Posterior vena cava (tissue), 2 donors: ENCODE measurements at places on chromosomes 7 and 10.

- DNase-seq, result no peak
These were observed 32.5 kb upstream of the ZNF32 start for GRCh38 chr10:43681220-43681619.

- DNase-seq, result no peak
These were observed 16.8 kb downstream of the VSIR start for GRCh38 chr10:71756311-71757191.

GRCh38 chr7:104271948-104272347, 56.5 kb upstream of the LHFPL3 start:
- DNase-seq, result no peak

GRCh38 chr7:28190077-28190710, 9.6 kb upstream of the JAZF1 start:
- DNase-seq, result no peak

DNA sequence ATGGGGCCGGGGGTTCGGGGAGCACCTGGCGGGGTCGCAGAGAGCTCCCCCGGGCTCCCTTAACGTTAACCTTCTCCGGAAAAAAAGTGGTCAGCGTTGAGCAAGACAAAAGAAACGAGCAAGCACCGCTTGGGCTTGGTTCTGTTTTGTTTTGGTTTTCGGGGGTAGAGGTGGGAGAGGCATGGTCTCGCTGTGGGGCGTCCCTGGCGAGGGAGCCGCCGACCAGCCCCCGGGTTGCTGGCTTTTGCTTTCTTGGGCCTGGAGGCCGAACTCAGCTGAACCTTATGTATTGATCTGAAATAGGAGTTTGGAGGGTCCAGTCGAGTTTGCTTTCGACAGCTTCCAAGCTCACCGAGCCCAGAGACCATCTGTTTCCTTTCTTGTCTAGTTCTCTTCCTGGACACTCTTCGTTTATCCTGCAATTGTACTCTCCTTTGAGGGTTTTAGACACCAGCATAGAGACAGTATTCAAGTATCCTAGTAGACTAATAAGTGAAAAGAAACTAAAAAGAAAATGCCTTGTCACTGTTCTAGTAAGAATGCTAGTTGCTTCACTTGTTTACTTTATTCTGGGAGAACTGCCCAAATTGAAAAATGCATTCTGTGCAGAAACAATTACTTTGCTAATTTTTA, 980 bp downstream of the FHIP2A start:
- DNase-seq, result no peak

GRCh38 chr7:52501696-52502095, 533.7 kb upstream of the POM121L12 start:
- no peak for DNase-seq

- no peak for DNase-seq
These were observed 5.9 kb upstream of the FAM131B start for GRCh38 chr7:143368387-143368786.

DNA sequence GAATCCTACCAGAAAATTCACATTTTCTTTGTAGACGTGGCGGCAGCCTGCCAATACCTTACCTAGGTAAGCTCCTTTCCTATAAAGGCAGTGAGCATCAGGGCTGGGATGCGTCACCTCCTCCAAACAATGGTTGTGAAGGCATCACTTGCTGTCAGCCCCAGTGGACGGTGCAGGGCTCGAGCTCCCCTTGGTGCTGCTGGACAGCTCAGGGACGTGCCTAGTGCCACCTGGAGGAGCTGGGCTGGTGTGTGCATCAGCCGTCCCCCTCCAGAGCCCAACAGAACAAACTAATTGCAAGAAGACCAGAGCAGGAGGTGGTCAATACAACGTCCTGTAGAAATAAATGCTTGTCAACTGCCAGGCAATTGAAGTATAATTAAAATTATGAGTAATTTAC, 517.5 kb upstream of the FOXK1 start:
- DNase-seq, result no peak

- DNase-seq, result no peak
These were observed 5.7 kb upstream of the ITIH2 start for GRCh38 chr10:7697426-7697825.

DNA sequence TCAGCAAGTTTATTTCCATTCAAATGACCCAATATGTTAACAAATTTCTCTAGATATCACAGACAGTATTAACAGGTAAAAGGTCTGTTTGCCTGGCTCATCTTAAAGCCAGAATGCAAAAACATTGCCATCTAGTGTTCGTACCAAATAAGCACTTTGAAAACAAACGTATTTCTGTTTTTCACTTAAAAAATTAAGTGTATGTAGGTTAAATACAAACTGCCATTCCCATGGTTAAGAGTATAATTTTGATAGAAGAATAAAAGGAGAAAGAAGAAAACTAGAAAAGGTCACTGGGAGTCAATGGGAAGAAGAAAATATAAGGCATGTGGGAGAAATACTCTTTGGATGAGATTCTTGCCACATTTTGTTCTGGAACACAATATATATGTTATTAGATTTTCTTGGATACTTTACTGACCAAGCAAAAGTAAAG, 51.0 kb downstream of the ORC5 start:
- no peak for DNase-seq

GRCh38 chr7:46589286-46589685, 668.2 kb upstream of the IGFBP3 start:
- DNase-seq, result no peak

DNA sequence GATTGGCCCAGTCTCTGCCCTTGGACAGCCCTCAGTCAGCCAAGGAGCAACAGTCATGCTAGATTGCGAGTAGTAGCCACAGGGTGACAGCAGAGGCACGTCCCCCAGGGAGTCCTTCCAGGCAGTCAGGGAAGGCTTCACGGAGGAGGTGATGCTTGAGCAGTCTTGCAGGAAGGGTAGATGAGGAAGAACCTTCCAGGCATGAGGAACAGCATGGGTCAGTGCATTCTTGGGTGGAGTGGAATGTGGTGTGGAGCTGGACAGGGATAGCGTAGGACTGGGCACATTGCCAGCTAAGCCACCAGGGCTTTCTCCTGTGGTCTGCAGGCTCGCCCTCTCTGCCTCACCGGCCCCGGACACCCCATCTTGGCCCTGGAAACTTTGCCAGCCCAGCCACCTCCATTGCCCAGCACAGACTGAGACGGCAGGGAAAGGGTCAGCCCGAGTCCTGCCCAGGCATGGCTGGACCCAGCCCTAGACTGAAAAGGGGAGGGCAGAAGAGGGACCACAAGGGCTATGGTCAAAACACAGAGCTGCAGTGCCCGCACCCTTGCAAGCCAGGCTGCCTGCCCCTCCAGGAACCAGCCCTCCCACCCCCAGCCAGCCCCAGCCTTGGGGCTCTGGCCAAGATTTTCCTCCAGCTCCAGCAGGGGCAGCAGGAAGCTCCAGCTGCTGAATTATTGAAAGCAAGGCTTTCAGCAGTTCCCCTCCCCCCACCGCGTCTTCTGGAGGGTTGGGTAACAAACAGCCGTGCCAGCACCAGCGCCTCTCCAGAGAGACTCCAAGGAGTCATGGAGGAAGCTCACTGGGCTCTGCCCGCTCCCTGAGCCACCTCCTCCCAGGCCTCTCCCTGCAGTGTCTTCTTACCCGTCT, 18.7 kb downstream of the SRRM3 start:
- DNase-seq, result no peak

GRCh38 chr7:151250181-151251132, 2.0 kb upstream of the SMARCD3 start:
- no peak for DNase-seq

DNA sequence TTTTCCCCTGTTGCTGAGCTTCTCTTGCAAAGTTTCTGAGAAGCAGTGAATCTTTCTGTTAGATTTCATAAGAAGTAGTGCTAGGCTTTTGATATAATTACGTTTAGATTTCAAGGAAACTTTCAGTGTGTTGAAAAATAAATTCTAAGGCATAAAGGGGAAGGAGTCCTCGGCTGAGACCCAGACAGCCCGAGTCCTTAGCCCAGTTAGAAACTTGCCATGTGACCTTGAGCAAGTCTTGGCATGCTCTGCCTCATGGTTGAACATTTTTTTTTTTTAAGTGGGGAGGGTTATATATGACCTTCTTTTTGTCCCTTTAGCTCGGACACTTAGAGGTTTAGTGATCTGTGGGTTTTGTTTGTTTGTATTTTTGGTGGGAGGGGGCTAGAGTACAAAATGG, 117.5 kb downstream of the TCF7L2 start:
- no peak for DNase-seq

DNA sequence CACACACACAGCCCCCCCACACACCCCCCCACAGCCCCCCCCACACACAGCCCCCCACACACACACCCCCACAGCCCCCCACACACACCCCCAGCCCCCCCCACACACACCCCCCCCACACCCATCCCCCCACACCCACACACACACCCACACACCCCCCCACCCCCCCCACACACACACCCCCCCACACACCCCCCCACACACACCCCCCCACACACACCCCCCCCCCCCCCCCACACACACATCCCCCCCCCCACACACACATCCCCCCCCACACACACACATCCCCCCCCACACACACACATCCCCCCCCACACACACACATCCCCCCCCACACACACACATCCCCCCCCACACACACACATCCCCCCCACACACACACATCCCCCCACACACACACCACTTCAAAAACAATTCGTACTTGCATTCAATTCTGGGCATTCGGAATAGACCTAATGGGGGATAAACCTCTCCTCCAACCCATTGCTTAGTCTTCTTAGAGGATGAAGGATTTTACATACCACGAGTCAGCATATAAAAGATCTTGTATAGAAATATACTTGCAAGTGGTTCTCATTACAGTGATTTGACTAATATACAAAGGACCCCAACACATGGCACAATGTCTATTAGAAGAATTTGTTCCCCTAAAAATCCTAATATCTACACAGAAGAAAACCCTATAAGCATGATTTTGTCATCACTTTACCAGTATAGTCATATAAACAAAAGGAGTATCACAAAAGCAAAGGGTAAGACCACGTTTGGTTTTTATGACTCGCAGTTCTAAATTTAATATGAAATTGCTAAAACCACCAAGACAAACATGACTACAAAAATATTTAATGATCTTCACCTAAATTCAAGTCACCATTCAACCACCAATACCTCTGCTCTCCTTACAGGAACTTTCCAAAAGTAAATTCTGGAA, 80.9 kb downstream of the DIP2C start:
- no peak for DNase-seq

- DNase-seq, result no peak
These were observed 151.5 kb downstream of the PFKFB3 start for GRCh38 chr10:6354168-6354772.

GRCh38 chr7:44961844-44962482, 16.9 kb downstream of the MYO1G start:
- peak; percentile 81 for DNase-seq

- DNase-seq, result peak; percentile 50
These were observed 3.2 kb downstream of the GPC2 start for GRCh38 chr7:100173806-100174495.

GRCh38 chr10:34666008-34666704, 148.9 kb downstream of the PARD3 start:
- DNase-seq, result no peak

- no peak for DNase-seq
These were observed 277.8 kb upstream of the NEBL start for GRCh38 chr10:21174715-21175495.

GRCh38 chr10:24214762-24215161, 5.8 kb downstream of the KIAA1217 start:
- DNase-seq, result no peak

GRCh38 chr7:29367784-29368183, 173.2 kb downstream of the CHN2 start:
- DNase-seq, result no peak

GRCh38 chr7:134422638-134423037, 36.3 kb downstream of the AKR1B1 start:
- DNase-seq, result no peak

GRCh38 chr7:2984091-2984490, 59.6 kb downstream of the CARD11 start:
- DNase-seq, result peak; percentile 58

DNA sequence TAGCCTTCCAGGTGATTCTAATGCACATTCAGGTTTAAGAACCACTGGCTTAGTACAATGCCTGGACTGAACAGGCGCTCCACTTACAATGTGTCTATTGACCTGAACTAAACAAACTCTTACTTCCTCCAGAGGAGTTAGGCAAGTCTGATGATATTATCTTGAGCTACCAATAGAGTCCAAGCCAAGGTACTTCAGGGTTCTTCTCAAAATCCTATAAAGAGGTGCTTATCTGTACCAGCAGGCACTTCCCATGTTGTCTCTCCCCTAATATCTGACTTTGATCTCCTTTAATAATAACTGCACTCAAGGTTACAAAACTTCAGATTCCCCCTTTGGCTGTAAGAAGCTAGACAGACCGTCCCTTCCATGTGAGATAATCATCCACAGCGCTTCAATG, 157.0 kb upstream of the SVIL start:
- DNase-seq, result no peak

- DNase-seq, result no peak
These were observed 268.4 kb downstream of the GPR37 start for GRCh38 chr7:124497176-124497575.

DNA sequence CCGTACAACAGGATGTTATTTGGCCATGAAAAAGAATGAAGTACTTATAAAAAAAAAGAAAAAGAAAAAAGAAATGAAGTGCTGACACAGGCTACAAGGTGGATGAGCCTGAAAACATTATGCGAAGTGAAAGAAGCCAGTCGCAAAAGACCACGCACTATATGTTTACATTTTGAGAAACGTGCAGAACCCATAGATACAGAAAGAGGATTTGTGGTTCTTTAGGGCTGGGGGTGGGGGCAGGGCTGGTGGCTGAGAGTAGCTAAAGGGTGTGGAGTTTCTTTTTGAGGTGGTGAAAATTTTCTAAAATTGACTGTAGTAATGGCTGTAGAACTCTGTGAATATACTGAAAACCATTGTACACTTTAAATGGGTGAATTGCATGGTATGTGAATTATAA, 86.0 kb upstream of the FAM20C start:
- DNase-seq, result no peak

DNA sequence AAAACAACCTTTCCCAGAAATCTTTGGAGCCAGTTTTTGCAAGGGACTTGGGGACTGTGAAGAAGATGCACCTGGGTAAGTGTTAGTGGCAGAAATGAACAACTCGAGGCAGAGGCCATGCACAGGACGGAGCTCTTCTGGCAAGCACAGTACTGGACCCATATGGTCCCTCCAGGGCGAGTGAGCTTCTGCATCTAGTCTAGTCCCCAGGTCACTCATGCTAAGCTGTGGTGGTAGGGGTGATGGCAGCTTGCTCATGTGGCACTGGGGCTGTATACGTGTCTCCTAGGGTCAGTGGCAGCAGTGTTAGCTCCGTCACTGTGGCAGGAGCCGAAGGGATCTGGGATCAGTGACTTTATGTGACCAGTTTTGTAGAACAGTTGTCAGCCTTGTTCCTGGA, 9.3 kb upstream of the LRRC61 start:
- no peak for DNase-seq

DNA sequence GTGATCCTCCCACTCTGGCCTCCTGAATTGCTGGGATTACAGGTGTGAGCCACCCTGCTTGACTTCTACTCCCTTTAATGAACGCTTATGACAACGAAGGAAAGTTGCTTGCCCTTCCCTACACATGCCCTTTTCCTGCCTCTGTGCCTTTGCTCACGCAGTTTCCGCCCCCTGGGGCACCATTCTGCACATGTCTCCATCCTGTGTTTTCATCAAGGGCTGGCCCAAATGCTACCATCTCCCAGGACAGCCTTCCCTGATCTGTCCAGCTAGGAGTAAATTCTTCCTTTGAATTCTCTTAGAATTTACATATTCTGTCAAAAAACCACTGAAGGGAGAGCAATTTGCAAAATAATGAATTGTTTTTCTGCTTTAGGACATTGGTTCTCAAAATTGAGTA, 50.0 kb upstream of the KMT2C start:
- DNase-seq, result peak; percentile 17

GRCh38 chr7:21013765-21014539, 227.3 kb upstream of the SP8 start:
- DNase-seq, result no peak
